ENCODE measurements at places on chromosomes 6 and 20.

- no peak overlapping the region for H3K27ac ChIP-seq
- H3K4me3 ChIP-seq, result no peak overlapping the region
- H3K4me1 ChIP-seq, result no peaks in the 10 kb centered on the region
- peaks cover 35% of the 10 kb centered on the region for H3K36me3 ChIP-seq
- H3K27me3 ChIP-seq, result no peaks in the 10 kb centered on the region
These were observed 54.7 kb downstream of the CDS2 start for GRCh38 chr20:5181492-5181891.

DNA sequence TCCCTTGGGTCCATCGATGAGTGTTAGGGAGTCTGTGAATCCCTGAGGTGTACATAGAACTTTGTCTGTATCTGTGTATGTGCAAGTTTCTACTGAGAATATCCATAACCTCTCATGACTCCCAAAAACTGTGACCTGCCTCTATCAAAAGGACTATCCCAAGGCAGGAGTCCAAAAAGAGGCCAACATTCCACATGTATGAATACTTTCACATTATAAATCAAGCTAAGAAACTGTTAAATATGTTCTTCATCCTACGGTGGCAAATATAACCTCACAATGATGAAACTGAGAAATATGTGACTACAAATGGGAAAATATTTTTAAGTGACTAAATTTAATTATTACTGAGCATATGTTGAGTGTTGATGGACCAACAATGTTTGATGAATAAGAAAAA lies 16.1 kb upstream of the STX11 start:
- H3K27ac ChIP-seq, result no peak overlapping the region
- no peak overlapping the region for H3K4me3 ChIP-seq
- peaks cover 14% of the 10 kb centered on the region for H3K27me3 ChIP-seq
- H3K36me3 ChIP-seq, result no peaks in the 10 kb centered on the region
- H3K4me1 ChIP-seq, result peaks cover 9% of the 10 kb centered on the region
- DNase-seq, result no peak

GRCh38 chr6:25962149-25963127 lies at the start of gene TRIM38:
Gene TRIM38 (plus strand): TSS chr6:25962802. CDS start chr6:25966523, 3,721 bp downstream.
- DNase-seq, result peak; percentile 88
- peak within 1 kb of the TSS; percentile 94 for H3K4me3 ChIP-seq
- peaks cover 80% of the 10 kb centered on the region for H3K4me1 ChIP-seq
- no peaks in the 10 kb centered on the region for H3K27me3 ChIP-seq

GRCh38 chr20:35084998-35085397 lies 7.6 kb downstream of the TRPC4AP start:
- H3K4me1 ChIP-seq, result peaks cover 29% of the 10 kb centered on the region
- no peak overlapping the region for H3K4me3 ChIP-seq
- no peak for DNase-seq
- H3K36me3 ChIP-seq, result peaks cover 11% of the 10 kb centered on the region
- no peak overlapping the region for H3K27ac ChIP-seq

DNA sequence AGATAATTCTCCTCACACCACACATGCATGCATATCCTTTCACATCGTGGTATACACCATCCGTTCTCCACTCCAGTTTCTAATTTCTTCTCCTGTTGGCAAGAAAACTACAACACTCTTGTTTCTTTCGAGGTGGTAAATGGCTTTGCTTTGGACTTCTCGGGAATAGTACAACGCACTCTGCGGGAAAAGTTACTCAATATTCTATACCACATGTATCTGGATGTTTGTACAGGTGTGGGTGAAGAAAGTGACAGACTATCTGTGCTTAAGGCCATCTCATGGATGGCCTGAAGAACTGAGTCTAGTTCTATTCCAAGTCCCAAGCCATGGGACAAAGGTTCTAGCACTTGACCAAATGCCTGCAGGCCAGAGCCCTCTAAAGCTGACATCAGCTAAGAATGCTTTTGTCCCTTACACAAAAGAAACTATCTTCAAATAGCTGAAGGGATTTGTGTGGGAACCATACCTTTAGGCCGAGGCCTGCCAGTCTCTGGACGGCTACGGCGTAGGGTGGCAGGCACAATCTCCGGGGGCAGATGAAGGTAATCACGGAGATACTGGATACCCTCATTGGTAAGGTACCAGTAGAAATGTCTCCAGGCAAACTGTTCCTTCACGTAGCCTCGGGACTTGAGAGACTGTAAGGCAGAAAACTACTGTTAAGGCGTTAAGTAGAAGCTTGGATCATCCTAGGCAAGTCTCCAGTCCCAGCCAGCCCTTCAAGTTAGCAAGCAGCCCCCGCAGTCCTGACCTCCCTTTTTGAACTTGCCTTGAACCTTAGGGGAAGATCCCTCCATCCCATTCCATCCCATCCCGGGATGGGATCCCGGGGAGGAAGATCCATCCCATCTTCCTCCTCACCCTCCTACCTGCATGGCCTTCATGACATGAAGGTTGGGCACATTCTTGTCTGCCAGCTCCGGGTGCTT lies 1.4 kb downstream of the RPS10 start:
- peaks cover 40% of the 10 kb centered on the region for H3K36me3 ChIP-seq
- peak overlapping the region; percentile 97 for H3K4me3 ChIP-seq
- peaks cover 7% of the 10 kb centered on the region for H3K27me3 ChIP-seq
- H3K27ac ChIP-seq, result peak overlapping the region; percentile 97
